ENCODE measurements at places on chromosomes 12 and 14.

DNA sequence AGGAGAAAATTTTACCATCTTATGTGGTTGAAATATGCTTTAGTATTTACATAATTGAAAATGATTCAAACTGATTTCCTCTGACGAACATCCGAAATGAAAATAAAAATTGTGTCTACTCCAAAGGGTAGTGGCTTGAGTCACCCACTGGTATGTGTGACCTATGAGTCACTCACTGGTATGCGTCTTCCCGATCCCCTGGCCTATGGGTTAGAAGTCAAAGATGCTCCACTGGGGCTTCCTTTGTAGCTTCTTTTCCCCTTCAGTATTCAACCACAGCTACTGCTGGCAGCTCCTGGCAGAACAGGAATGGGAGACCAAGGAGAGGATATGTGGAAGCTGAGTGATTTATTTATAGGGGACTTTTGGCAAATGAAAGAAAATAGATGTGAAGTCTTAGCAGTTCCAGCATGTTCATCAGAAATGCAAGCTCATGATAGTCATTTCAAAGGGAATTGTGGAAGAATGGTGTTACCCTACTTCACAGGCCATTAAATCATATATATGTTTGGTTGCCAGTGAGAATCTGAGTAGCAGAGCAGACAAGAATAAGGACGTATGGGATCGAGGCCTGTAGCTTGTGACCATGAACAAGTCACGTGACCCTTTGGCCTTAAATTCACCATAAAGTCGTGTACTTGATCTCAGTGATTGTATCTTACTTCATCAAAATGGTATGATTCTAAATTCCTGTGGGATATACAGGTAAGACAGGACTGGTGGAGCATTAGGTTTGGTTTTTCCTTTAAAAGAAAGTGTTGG lies 108.3 kb downstream of the CRADD start:
- DNase-seq: peak; percentile 99

GRCh38 chr12:124122722-124123121 lies 149.7 kb downstream of the ZNF664 start:
- no peak for DNase-seq

DNA sequence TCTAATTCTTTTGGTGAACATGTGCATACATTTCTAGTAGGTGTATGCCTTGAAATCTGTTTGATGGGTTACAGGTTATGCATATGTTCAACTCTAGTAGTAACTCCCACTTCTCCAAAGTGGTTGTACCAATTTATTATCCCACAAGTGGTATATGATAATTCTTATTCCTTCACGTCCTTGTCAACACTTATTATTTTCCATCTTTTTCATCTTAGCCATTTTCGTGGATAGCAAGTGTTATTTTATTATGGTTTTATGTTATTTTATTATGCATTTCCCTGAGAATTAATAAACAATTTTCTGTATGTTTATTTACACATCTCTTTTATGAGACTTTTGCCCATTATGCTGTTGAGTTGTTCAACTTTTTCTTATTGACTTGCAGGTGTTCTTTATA lies 11.2 kb upstream of the AMIGO2 start:
- DNase-seq: no peak

- peak; percentile 96 for DNase-seq
These were observed 58.2 kb downstream of the SAMD4A start for GRCh38 chr14:54625112-54625511.

GRCh38 chr12:92020983-92021665 lies 124.5 kb downstream of the BTG1 start:
- no peak for DNase-seq

GRCh38 chr14:31275731-31276130 lies 68.1 kb upstream of the HECTD1 start:
- no peak for DNase-seq

DNA sequence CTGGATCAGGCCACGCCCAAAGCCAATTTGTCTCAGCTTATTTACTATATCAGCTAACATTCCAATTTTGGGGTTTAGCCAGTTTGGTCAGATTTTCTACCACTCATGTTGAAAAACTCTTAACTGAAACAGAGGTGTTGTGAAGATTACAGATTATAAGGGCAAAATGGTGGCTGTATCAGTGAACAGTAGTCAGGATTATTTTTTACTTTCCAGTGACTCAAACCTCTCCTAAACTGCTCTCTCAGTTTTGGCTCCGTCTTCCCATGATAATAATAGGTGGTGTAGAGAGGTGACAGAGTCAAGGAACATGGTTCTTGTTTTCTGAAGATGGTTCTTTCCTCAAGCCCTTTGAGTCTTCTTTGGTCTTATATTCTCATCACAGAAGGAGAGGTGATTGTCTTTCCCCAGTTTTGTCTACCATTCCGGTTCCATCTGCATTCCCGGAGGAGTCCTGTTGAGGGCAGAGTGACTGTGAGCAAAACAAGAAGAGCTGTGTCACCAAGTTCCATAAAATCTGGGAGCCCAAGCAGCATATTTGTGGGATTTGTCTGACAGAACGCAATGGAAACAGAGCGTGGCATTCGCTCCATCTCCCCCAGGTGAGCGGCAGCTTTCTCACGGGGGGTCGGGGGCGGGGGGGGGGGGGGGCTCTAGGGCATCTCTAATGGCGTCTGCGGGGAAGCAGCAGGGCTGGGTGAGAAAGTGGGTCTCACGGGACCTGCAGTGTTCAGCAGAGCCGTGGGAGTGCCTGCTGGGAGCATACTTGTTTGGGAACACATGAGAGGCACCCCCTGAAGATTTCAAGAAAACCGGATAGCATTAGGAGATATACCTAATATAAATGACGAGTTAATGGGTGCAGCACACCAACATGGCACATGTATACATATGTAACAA lies 59.1 kb downstream of the TBC1D30 start:
- DNase-seq: no peak

DNA sequence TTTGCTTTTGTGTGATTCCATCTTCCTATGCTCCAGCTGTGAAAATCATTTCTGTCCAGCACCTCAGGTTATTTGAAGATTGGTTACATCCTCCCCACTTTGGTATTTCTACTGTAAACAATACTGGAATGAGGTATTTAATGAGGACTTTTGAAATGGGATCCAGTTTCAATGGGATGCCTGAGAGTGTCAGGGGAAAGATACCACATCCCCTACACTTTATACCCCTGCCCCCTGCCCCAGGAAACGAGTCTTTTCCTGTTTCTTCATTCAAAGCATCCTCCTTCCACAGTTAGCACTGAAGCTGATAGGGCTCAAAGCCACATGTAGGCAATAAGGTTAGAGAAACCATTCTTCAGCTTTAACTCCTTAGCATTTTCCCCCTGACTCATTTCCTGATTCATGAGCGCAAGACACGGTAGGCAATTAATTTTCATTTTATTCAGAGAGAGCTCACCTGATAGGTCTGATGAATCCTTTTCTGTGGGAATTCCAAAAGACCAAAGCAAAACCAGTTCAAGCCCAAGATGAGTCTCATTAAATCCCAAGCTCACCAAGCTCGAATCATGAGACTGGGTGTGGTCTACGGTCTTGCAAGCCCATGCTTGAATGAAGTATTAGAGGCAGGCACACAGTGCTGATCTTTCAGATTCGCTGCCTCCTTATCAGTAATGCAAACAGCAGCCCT lies 143.6 kb upstream of the CRY1 start:
- peak; percentile 60 for DNase-seq

DNA sequence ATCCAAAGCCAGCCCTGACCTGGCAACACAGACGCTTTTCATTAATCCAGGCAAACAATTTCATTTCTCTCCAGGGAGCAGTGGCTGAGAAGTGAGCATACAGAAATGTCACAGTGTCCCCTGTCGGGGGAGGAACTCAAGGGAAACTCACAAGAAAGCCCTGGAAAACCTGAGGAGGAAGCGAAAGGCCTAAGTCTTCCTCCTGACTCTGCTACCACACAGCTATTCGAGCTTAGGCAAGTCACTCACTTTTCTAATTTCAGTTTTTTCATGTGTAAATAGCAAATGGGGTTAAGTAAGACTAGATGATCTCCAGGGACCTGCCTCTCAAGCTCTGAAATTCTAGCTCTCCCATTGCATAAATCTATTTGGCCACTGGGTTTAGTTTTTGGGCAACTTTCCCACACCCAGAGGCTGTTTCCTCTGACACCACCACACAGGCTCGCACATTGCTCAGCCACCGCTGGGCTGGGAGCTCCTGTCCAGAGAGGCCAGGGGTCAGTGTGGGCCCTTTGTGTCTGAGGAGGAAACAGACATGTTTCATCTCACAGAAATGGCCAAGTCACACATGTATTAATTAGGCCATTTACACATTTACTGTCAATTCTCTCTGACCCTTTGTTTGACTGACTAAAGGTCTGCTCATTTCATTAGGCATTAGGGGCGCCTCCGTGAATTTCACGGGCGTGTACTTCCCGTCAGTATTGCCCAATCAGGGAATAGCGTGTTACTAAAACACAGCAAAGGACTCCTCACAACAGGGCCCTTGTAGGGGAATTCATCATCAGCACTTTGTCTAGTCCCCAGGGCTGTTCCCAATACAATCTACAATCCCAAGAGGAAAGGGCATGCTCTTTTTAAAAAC lies 9.8 kb upstream of the PNMA1 start:
- peak; percentile 91 for DNase-seq

DNA sequence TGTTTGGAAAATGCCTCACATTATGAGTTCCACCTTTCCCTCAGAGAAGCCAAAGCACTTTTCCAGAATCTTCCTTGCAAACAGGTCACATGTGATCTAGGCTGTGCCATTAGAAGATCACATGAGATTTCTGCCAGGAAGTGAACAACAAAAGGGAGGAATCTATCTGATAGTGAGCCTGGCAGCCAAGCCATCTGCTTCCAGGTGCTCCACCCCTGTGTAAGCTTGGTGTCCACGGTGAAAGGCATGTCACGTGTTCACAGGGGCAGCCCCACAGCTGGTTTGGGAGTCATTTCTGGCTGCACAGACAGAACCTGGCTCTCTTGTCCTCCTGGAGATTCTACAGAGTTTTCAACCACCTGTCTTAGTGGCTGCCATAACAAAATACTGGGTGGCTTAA lies 3.5 kb upstream of the KSR2 start:
- DNase-seq: no peak

GRCh38 chr12:89384050-89384758 lies 31.9 kb upstream of the DUSP6 start:
- DNase-seq: peak; percentile 75

GRCh38 chr12:57657744-57658143 lies 24.7 kb upstream of the B4GALNT1 start:
- DNase-seq: no peak

DNA sequence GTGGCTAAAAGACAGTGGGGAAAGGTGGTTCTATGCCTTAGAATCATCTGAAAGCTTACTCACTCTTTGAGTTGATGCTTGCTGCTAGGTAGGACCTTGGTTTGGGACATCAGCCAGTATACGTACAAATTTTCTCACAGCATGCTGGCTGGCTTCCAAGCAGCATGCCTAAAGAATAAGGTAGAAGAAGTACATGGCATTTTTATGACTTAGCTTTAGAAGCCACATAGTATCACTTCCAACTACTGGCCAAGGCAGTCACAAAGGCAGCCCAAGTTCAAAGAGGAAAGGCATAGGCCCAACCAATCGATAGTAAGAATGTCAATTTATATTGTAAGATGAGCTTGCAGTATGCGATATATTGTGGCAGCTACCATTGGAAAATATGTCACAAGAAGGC lies 284.2 kb upstream of the CAND1 start:
- DNase-seq: peak; percentile 1

DNA sequence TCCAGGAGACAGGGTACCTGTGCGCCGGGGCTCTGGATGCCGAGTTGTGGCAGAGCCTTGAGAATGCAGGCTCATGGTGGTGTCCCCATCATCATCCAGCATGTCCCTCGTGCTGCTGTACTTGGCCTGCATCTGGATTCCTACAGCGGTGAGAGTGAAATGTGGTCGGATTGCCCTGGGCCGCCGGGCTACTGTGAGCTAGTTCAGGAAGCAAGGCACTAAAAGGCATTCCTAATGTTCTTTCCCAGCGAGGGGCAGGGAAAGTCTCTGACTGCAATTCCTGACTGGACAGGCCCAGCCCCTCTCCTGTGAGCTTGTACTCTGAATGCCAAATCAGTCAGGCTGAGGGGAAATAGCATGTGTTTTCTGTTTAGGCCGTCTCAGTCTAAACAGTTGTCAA lies at the start of gene CLEC1A:
Gene CLEC1A (minus strand): TSS at position 195 of the 400 bp plus-strand sequence. CDS start 63 bp downstream, at position 132.
- DNase-seq: peak; percentile 14

- DNase-seq: peak; percentile 67
These were observed 204.3 kb downstream of the AEBP2 start for GRCh38 chr12:19643635-19644034.

- no peak for DNase-seq
These were observed 171.0 kb upstream of the FOXN3 start for GRCh38 chr14:89588016-89588415.

- no peak for DNase-seq
These were observed 9.8 kb upstream of the MCRS1 start for GRCh38 chr12:49577589-49578315.

GRCh38 chr14:73220634-73221033 lies 16.7 kb upstream of the PAPLN start:
- DNase-seq: no peak

DNA sequence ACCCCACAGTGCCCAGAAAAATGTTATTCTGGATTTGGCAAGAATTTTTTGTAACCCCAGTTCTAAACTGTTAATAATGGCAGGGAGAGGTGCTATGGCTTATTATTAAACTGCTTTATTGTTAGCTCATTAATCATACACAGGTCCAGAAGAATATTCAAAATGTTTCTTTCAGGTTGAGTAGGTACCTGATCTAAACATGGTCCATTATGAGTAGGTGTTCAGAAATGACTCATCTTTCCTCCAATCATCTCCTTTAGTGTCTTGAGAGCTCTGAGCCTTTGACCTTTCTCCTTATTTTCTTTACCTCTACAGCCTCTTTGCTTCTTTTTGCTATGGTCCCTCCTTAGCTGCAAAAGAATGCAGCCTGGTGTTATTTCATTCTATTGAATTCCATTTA lies 211.0 kb upstream of the GARIN6 start:
- DNase-seq: no peak

GRCh38 chr12:120625557-120626419 lies 14.6 kb upstream of the CABP1 start:
- DNase-seq: no peak

DNA sequence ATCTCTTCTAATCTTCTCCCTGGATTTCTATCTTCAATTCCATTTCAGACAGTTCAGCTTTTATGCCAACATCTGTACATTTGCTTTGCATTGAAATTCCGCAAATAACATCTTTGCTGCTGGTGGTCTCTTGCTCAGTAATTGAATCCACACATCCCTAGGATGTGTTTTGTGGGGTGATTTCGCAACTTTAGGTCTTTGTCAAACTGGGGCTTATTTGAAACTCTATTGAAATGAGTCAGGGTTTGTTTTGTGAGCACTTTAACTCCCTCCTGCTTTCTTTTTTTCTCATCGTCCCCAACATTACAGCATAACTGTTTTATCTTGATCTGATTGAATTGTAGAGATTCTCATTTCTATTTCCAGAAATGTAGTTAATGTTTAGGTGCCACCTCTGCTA lies 404.3 kb downstream of the NPAS3 start:
- DNase-seq: peak; percentile 81

DNA sequence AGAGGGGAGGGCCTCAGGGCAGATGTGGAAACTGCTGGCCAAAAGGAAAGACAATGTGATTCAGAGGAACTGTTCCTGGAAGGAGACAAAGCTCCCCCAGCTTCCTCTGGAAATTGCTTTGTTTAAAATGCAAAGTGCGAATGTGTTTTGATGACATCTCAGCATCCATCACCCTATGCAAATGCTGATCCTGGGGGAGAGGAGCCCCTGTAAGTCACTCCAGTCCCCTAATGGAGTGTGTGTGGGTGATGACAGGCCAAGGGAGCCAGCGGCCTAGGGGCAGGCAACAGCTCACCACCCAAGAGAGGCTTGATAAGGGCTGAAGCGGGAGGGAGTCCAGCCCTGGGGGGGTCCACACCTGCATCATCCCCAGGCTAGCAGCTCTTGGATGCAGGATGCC lies 134.2 kb downstream of the ESRRB start:
- DNase-seq: no peak
